Activated CD4-positive, alpha-beta T cell treated with anti-CD3 and anti-CD28 coated beads, Interleukin-2, amount 50 U/mL, for 1 hour (primary cell): ENCODE measurements at places on chromosomes 1 and 21.

DNA sequence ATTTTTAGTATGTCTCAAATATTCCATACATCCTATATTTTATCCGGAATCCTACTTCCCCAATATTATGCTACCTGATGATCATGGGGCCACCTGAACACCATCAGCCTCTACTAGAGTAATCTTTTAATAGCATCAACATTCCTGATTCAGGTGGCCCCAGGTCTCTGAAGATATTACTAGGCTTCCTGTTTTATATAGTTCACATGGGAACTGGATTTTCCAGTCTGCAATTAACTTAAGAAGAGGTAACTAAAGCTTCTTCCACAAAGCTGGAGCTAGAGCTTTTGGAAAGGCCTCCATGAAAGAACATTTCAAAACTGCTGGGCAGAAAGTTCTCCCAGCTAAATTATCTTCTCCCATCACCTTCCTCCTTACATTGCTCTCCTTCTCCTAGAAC lies 72.3 kb upstream of the ADAM30 start:
- no peak for DNase-seq

GRCh38 chr1:111195002-111195684 lies 5.3 kb downstream of the DENND2D start:
- no peak for DNase-seq

DNA sequence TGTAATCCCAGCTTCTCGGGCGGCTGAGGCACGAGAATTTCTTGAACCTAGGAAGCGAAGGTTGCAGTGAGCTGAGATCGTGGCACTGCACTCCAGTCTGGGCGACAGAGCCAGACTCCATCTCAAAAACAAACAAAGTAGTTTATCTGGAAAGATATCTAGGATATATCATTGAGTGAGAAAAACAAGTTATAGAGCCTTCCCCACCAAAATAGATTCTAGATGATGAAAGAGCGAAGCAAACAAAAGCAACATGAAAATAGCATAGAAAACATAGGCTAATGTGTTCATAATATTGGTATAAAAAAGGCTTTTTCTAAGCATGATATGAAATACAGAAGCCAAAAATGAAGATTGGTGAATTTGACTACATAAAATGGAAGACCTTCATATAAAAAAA lies 52.1 kb downstream of the ZFYVE9 start:
- DNase-seq, result no peak

GRCh38 chr1:171984850-171985485 lies 143.7 kb downstream of the DNM3 start:
- DNase-seq, result no peak
